HepG2 (cell line): ENCODE measurements at places on chromosomes 2 and 18. TPM values are rescaled to one million over a fixed set of nuclear protein-coding genes. Genes with fewer than 3 reads are reported as not detected.

The CNTNAP5 gene
- not detected in 2 replicates for polyA plus RNA-seq

The CREG2 gene
- 0.20 and 0.26 TPM in 2 replicates for polyA plus RNA-seq

The NPAS2 gene
- polyA plus RNA-seq, result 37.5 and 48.9 TPM in 2 replicates

The NRP2 gene
- polyA plus RNA-seq, result 0.65 and 1.4 TPM in 2 replicates

The GKN1 gene
- not detected in 2 replicates for polyA plus RNA-seq

The ASB1 gene
- 45.6 and 49.2 TPM in 2 replicates for polyA plus RNA-seq
